ENCODE measurements at places on chromosomes 6 and 20.

- no peak for DNase-seq
Measured at GRCh38 chr6:136753624-136754023, 38.7 kb downstream of the MAP3K5 start.

- DNase-seq = no peak
Measured at GRCh38 chr6:110178626-110179405, 654 bp downstream of the WASF1 start.

DNA sequence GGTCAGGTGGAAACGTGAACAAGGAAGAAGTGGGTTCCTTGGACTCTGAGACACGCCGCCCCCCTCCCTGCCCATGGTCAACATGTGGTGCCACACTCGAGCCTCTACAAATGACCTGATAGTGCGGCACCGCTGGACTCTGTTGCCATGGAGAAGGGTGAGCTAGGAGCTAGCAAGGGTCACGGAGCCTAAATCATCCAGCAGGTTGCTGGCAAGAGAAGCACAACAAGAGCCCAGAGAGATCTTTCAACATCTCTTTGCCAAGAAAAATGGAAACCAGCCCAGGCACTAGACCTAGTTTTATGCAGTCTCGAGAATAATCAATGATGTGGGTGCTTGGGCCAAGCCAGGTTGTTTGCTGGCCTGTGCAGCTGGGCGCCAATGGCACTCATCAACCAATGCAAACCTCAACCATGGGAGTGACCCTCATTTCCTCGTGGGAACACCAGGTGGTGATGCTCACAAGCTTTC, 69.5 kb downstream of the NOL4L start:
- no peak for DNase-seq

GRCh38 chr6:127475135-127475822, 16.1 kb upstream of the KIAA0408 start:
- no peak for DNase-seq

GRCh38 chr20:12786276-12786675, 222.5 kb upstream of the SPTLC3 start:
- no peak for DNase-seq

DNA sequence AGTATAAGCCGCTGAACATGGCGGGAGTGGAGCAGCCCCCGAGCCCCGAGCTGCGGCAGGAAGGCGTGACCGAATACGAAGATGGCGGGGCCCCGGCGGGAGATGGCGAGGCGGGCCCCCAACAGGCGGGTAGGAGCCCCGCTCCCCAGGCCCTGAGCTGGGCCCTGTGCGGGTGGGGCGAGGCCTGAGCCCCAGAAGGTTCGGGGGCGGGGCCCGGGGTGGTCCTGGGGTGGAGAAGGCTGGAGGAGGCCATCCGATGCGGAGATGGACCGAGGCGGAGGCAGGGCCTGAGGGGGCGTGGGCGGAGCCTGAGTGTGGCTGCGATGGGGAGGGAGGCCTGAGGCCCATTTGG, 7.1 kb downstream of the L3MBTL1 start:
- DNase-seq = no peak

GRCh38 chr6:56522495-56523270, 120.0 kb downstream of the DST start:
- no peak for DNase-seq

DNA sequence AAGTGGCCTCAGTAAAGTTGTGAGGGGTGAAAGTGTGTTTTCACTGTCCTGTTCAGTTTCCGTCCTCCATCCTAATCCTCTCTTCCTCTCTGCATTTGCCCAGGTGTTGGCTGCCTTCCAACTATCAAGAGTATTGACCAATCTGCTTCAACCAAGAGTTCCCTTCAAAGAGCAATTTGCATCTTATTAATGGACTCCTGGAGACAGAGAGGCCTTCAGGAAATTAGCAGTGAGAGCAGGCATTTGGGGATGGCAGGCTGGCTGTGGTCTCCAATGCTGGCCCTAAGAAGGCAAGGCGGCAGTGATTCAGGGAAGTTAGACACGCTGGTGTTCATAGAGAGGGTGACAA, 77.2 kb downstream of the GPR6 start:
- no peak for DNase-seq

GRCh38 chr6:122726649-122727048, 52.9 kb upstream of the FABP7 start:
- DNase-seq = no peak

DNA sequence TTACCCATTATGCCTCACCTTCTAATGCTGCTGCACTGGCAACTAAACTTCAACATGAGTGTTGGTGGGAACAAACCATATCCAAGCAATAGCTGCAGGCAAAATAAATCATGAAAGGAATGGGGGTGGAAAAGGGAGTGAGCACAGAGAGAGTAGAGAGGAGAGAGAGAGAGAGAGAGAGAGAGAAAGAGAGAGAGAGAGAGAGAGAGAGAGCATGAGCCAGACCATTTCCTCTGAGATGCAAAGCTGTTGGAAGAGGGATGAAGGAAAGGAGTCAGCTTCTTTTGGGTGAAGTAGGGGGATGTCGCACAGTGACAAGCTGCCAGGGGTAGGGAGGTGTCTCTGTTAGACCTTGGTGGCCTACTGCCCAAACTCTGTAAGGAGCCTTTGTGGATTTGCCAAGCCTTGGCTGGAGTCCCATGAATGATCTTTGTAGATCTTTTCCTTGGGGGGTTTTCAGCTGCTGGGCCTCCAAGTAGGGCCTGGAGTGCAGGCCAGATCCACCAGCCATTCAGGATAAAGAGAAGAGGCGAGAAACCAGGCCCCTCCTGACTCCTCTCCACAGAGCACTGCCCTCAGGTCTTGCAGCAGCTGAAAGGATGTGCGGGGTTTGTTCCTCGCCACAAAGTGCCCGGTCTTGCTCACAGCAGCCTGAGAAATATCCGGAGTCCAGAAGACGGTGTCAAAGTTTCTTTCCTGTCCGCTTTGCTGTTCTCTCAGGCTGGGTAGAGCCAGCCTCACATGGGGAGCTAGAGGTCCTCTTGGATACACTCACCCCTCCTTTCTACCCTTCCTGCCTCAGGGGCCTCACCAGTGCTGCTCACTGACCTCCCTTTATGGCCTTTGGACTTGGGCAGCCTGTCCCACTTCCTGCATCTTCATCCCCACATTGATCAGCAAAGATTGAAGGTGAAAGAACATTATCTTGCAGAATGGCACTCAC, 17.8 kb downstream of the BTBD3 start:
- no peak for DNase-seq

GRCh38 chr6:111951497-111952085, 78.3 kb upstream of the FYN start:
- no peak for DNase-seq

DNA sequence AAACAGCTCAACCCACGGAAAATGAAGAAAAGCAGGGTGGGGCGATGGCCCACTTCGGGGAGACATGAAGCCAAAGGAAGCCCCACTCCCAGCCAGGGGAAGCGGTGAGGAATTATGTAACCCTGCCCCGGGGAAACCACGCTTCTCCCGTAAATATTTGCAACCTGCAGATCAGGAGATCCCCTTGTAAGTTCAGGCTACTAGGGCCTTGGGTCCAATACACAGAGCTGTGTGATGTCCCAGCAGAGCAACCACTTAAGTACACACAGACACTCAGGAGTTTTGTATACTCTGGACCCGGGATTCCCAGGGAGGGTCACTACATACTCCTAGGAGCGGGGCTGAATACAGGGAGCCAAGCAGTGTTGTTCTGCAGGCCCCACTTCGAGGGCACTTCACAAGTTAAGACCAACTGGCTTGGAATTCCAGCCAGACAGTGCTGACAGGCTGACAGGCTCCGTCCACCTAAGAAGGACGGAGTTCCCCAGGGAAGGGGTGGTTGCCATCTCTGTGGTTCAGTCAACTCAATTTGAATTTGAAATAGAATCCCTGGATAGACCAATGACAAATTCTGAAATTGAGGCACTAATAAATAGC, 301.4 kb upstream of the THEMIS start:
- DNase-seq = no peak

- no peak for DNase-seq
Measured at GRCh38 chr6:50145125-50145524, 95.4 kb upstream of the DEFB112 start.

- no peak for DNase-seq
Measured at GRCh38 chr20:63129991-63130657, 85.8 kb downstream of the YTHDF1 start.

GRCh38 chr20:1019344-1019743, 17.2 kb upstream of the RSPO4 start:
- DNase-seq = no peak

DNA sequence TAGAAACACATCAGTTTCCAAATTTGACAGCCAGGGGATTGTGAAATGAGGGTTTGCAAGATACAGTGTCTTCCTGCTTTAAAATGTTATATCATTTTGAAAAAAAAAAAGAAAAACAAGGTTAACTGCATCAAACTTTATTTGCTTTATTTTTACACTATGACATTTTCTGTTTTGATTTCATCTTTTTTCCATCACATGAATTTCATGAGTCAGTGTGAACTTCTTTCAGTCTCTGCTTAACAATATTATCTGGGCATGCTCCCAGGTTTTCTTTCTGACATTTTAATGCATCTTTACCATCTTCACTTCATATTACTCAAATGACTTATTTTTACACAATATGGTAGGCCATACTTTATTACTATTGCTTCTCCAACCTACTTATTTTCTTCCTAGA, 1.9 kb downstream of the NCOA7 start:
- no peak for DNase-seq

GRCh38 chr6:54886932-54887584, 40.5 kb downstream of the FAM83B start:
- no peak for DNase-seq

DNA sequence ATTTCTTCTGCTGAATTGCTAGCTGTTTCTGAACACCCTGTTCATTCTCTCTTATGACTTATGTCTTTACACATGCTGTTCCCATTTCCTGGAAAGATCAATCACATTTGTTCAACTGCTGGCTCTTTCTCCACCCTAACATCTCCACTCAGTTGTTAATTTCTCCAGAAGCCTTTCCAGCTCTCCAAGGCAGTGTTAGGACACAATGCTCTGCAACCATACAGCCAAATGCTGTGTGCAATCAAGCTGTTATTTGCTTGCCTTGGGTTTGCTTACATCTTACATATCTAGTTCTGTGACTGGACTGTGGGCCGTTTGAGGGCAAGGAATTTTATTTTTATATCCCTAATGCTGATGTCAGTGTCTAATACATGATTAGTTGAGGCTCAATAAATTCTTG, 24.2 kb upstream of the CITED2 start:
- no peak for DNase-seq

DNA sequence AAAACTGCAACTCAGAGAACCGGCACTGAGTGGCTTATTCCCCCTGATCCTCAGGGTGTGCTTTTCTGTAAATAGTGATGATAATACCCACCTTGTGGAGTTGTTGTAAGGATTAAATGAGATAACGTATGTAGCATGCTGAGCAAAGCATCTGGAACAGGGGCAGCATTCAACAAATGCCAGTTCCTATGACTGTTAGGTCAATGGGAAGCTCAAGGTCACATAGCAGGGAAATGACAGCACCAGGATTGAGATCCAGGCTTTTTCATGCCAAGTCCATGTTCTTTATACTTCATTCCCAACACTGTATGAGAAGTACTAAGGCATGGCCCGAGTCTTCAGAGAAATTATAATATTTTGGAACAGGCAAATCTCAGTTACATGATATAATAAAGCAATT, 5.1 kb downstream of the RCAN2 start:
- no peak for DNase-seq

DNA sequence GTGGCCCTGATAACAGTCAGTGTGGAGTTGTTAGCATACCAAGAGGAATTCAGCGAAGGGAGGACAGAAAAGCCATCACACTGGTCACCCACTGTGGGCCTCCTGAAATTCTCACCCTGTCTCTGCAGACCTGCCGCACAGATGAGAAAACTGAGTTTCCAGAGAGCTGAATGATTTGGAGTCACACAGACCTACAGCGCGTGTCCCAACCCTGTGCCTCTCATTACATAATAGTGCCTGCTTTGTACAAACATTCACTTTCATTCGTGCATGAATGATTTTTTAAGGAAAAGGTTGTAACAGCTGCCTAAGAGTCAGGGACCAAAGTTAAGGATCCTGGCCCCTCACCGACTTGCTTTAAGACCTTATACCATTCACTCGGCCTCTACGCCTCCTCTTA, 62.7 kb downstream of the THBS2 start:
- DNase-seq = no peak
